Stimulated activated CD8-positive, alpha-beta memory T cell treated with anti-CD3 and anti-CD28 coated beads, Interleukin-15, amount 100 ng/mL, for 24 hours (primary cell): ENCODE measurements at places on chromosomes 7 and 10.

GRCh38 chr10:1964476-1964875 lies 227.2 kb upstream of the ADARB2 start:
- DNase-seq: no peak

DNA sequence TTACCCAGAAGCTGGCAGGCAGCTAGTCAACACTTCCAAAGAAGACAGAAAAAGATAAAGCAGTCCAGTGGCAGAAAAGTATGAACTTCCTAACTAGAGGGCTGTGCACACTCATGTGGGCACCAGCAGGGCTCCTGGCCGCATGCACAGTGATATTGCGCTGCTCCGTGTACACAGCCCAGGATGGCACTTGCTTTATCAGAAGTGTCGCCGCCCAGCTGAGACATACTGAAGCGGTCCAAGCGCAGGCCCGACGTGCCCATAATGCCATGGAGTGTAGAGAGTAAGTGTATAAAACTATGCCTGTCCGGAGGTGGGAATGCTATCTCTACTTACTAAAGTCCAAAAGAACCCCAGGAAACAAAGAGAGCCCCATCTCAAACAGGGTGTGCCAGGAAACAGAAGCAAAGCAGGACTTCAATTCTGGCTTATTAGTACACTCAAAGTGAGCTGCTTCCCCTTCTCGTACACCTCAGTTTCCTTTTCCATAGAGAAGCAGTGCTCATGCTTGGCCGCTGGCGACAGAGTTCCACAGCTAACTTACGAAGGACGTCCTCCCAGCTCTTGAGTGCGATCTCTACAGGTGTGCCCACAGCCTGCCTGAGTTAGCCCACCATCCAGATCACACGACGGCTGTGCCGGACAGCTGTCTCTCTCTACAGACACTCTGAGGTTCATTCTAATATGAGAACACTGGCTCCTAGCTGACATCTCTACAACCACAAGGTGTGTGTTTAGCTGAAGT lies 234.3 kb downstream of the COBL start:
- no peak for DNase-seq

GRCh38 chr10:17831341-17831740 lies 22.2 kb downstream of the MRC1 start:
- no peak for DNase-seq

DNA sequence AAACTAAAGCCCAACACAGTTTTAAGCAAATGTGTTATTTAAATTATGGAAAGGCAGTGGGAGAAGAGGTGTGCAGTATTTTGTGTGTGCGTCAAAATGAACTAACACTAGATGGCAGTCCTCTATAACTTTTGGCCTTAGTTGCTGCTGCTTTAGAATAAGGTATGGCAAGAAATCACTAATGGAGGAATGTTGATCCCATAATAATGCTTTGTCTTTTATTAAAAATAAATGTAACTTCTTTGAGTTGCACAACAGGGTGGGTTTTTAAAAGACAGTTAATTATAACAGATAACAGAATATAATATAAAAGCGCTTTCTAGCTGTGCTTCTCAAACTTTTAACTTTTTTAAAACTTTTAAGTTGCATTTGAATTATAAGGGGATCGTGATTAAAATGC lies 56.4 kb downstream of the BBS9 start:
- DNase-seq: no peak

GRCh38 chr7:68694656-68695055 lies 903.6 kb upstream of the AUTS2 start:
- DNase-seq: no peak

DNA sequence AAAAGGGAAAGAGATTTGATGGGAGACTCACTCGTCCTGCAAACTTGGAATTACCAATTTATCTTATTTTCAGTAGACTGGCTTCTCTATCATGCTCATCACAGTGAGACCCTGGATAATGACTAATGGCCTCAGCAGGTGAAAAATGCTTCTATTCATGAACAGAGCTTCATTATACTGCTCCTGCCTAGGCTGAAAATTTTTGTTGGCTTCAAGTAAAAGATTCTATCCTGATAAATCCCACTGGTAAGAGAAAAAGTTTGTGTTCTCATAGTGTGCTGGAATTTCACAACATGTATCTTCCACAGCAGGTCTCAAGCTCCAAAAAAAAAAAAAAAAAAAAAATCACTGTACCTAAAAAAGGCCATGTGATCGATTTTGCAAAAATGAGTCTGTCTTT lies 329.3 kb upstream of the FZD8 start:
- DNase-seq: no peak

- DNase-seq: no peak
Observed at GRCh38 chr7:142511374-142511773, 237.9 kb upstream of the PRSS1 start.

DNA sequence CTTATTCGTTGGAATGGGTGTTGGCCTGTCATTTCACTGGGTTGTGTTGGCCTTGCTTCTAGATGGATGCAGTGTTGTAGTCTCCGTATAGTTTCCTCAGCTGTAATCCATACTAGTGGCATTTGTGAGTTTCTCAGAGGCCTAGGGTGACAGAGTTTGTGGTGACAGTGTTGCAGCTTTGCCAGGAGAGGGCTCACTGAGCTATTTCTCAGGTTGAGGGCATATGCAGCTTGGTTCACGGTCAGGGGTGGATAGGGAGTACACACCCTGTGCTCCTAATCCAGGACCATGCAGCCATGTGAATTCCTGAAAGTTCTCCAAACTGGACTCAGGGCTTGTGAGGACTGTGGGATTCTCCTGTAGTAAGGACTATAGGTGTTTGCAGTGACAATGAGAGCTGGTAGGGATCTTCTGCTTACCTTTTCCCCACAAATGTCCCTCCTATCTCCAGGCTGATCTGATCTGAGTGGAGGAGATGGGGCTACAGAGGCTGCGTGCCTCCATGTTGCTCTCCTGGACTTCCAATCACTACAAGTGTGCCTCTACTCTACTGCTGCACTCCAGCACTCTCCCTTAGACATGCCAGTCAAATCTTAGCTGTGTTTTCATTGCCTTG lies 229.0 kb downstream of the STK31 start:
- DNase-seq: no peak

GRCh38 chr10:105559333-105560097 lies 918.4 kb downstream of the SORCS3 start:
- DNase-seq: no peak

GRCh38 chr10:44032216-44032615 lies 352.7 kb downstream of the CXCL12 start:
- DNase-seq: no peak

DNA sequence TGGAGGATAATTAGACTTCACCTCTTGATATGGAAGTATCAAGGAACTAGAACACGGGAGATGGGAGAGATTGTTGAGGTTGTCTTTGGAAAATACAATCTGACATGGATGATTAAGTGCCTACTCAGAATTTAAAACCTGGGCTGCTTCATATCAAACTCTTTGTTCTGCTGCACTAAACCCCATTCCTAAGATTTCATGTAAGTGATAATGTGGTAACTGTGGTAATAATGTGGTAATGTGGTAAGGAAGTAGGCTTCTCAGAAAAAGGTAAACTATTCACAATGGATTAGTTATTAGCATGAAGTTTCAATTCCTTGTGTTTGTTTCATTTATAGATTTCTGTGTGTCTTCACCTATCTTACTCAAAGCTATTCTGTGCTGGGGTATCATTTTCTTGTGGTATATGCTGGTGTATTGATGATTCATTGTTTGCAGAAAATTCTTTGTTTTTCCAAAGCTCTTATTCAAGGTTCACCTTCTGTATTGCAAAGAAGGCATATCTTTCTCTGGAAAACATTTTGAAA lies 129.9 kb upstream of the TAC1 start:
- DNase-seq: no peak

GRCh38 chr10:60916025-60916424 lies 28.0 kb downstream of the RHOBTB1 start:
- DNase-seq: no peak
